Islet precursor cell (in vitro differentiated cells): ENCODE measurements at places on chromosomes 12 and 14.
A peak's percentile ranks its signal among the peaks of the same experiment; 100 is the strongest.

GRCh38 chr12:26767116-26767515 lies 65.9 kb downstream of the ITPR2 start:
- DNase-seq, result no peak

DNA sequence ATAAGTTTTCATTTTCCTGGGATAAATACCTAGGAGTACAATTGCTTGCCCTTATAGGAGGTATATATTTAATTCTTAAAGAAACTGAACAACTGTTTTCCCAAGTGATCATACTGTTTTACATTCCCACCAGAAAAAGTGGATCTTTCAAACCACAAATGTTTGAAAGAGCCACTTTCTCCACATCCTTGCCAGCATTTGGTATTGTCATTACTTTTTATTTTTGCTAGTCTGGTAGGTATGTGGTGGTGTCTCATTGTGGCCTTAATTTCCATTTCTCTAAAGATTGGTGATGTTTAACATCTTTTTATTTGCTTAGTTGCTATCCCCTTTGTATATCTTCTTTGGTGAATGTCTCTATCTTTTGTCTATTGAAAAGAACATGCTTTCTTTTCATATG lies 50.6 kb downstream of the CCDC91 start:
- DNase-seq, result no peak

- DNase-seq, result no peak
Measured at GRCh38 chr14:73792481-73792880, 59.1 kb upstream of the PTGR2 start.

- DNase-seq, result peak; percentile 86
Measured at GRCh38 chr12:95116773-95117172, 43.4 kb upstream of the NR2C1 start.

DNA sequence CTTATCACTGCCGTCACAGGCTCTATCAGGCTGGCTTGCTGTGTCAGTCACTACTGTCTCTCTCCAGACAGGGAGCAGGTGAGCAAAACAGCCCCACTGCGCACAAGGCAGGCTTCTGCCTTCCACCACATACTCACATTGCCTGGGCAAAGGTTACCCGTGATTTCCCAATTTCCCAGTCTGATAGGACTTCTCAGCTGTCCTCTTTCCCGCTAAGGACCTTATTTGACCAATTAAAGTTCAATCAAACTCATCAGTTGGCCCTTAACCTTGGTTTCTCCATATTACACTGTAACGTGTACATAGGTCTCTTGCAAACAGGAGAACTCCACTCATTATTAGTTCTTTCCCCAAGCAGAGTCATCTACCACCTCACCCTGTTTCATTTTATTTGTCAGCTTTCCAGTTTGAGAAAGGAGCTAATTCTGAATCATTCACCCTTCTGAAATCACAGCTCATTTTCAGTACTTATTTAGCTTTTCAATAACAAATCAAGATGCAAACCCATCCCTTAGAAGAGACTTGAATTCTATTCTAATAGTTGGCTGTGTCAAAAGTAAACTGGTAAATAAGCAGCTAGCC lies 170.8 kb downstream of the ESR2 start:
- no peak for DNase-seq

GRCh38 chr14:21071225-21072030 lies 1.3 kb downstream of the ARHGEF40 start:
- DNase-seq, result peak; percentile 99

GRCh38 chr14:69428289-69428998 lies 30.0 kb downstream of the SLC39A9 start:
- no peak for DNase-seq

GRCh38 chr12:52879394-52880351 lies 25.2 kb downstream of the KRT8 start:
- peak; percentile 98 for DNase-seq
